ENCODE measurements at places on chromosomes 3 and 15.

- no peak for DNase-seq
Measured at GRCh38 chr3:67241084-67241483, 243.0 kb downstream of the KBTBD8 start.

DNA sequence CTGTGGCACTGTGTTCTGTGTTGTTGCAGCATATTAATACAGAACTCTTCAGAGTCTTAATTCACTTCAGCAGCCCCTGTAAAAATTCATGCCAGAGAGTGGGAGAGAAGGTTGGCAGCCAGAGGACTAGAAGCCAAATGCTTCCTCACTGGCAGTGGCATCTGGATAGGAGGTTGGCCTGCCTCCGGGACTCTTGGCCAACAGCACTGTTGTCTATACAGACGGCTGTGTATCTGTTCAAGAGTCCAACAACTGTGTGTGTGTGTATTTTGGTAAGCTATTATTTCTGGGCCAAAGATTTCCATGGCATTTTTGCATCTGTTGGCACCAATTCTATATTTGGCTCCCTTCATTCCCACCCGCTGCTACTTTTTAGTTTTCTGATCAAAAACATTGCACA lies 156.0 kb upstream of the SOX2 start:
- DNase-seq: no peak

DNA sequence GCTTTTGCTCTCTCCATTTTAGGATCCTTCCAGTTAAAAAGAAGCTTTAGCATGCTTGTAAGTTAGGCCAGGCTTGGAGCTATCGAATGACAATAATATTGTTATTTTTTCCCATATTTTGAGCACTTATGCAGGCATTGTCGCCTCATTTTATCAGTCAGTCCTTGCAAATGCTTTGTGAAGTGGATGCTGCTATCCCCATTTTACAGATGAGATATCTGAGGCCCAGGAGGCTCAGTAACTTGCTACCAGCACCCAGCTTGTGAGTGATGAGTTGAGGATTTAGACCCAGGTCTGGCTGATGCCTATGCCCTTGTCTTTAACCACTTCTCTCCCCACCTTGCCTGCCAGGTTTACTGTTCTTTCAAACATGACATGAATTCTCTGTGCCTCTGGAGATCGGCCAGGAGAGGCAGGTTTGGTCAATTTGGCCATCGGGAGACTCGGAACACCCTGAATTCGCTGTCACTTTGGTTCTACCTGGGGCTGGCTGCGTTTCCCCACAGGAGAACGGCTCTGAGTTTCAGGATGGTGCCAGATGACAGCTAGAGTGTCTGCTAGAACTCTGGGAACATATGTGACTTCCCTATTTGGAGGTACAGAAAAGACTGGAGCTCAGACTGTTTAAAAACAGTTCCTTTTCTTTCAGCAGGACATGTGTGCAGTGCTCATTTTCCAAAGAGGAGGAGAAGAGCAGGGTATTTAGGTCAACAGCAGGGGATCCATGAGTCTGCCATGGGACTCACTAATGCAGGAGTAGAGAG lies 25.5 kb upstream of the ZNF710 start:
- no peak for DNase-seq

DNA sequence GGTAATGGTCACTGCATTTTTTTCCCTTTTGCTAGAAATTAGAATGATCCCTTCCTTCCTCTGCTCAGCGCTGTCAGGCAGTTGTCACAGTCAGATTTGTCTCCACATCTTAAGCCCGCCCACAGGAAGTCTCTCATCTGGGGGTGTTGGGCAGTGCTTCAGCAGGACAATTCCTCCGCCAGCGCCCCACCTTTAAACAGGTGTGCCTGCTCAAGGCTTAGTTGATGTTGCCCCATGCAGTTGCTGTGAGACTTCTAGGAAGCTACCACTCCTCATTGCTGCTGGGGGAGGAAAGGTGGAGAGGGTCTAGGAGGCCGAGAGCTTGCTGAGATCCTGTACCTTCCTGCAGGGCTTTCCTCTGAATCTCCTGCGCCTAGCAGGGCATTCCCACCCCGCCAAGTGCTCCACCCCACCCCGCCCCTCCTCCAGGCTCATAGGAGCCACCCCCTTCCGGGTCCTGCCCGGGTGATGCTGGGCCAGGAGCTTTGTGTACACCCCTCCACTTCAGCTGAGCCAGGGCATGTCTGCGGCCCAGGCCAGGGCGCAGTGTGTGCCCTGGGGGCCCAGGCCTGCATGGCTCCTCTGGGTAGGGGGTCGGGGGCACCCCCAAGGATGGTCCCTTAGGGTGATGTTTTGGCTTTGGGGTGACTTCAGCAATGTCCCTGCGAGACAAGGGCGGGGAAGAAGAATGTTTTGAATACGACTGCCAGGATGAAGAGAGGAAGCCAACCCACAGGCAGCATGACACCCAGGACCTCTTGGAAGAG lies 68.7 kb downstream of the TRAK1 start:
- peak; percentile 10 for DNase-seq

DNA sequence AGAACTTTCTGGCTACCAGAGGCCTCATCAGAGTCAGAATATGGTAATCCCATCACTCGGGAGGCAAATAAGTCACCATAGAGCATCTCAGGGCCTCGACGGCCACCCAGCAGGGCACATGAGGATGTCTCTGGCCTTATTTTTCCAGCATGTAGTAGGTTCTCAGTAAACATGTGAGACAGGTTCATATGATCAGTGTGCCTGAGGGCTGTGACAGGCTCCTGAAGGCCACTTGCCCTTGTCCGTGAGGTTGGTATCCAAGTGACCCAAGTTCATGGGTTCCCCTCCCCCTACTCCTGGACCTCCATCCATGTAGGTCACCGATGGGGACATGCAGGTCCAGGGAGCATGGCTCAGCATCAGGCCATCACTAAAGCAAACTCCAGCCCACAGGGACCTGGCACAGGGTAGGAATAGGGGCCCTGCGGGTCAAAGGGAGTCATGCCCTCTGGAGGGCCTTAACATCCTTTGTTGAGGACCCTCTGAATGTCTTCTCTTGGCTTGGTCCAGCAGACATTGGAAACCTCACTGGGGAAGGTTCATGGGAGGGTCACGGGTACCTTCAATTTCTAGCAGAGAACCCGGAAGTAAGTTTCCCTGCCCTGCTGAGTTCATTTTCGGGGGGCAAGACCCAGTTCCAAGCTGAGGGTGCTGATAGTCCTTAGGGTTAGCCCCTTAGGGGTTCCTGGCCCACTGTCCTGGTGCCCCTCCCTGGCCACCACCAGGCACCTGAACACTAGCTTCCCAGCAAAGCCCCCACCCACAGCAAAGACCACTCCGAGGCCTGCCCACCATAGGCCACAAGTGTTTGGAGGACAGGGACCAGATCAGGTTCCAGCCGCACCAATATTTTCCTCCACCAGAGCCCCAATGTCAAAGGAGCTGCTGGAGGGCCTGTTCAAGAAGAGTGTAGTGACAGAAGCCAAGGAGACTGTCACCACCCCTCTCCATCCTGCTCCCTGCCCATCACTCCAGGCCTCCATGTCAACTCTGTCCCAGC lies 61.1 kb downstream of the ZNF445 start:
- no peak for DNase-seq

- no peak for DNase-seq
Measured at GRCh38 chr15:51751697-51752683, 593 bp downstream of the TMOD2 start.

GRCh38 chr3:196688349-196688748 lies 23.7 kb downstream of the CEP19 start:
- no peak for DNase-seq

DNA sequence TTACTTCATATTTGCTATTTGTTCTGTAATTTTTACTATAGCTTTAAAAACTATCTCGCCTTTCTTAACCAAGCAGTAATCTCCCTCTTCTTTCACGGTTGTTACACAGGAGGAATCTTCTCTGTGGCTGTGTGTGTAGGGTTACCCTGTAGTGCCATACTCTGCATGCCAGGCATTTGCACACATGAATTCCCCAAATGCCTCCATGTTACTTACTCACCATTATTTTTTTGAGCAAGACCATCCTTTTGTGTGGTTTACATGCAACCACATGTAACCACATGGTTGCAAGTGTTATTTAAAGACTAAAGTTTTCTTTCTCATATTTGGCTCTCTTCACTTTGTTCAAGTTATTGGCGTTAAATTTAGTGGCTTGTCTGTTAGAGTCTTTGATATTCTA lies 45.5 kb downstream of the HPS3 start:
- DNase-seq: peak; percentile 87

GRCh38 chr3:10162185-10162584 lies 2.5 kb upstream of the IRAK2 start:
- DNase-seq: no peak
